ENCODE measurements at places on chromosomes 13 and 19.

DNA sequence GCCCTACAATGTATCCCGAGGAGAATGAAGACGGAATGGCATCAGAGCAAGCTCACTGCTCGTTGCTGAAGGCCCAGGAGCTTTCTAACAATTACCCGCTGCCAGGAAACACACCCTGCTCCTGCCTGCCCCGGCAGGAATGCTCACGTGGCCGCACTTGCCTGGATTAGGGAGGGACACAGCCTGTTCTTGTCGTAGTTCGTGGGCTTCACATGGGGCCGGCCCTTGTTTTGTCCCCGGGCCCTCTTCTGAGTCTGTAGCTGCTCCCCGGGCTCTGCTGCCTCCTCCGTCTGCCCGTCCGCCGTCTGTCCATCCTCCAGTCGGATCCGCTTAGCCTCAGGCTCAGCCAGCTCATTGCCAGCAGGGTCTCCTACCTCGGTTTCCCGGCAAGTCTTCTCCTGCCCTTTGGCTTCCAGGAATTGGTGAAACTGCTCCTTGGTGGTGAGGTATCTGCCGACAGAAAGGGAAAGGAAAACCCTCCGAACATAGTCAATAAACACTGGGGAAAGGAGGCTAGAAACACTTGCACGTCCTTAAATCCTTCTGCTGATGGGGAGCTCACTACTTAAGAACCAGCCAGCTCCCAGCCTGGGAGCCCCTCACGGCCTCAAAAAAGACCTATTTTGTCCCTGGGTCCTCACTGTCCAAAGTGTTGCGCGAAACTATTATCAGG is 941 bp downstream of the DUS3L start:
- no peak for DNase-seq

DNA sequence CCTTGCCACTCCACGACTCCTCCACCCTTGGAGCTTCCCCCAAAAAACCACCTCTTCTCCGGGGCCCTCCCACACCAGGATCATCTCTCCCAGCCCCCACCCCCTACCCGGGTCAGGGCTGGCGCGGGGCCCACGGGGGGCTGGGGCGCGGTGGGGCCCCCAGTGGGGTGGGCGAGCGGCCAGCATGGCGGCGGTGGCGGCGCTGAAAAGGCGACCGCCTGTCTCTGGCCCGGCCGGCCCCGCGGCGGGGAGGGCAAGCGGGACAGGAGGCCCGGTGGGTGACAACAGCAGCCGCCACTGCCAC is 850 bp downstream of the DYRK1B start:
- DNase-seq, result no peak

- no peak for DNase-seq
These were observed 9.9 kb downstream of the STOML3 start for GRCh38 chr13:38980750-38981078.

GRCh38 chr19:9165261-9165660 is 13.5 kb upstream of the OR7D2 start:
- no peak for DNase-seq

DNA sequence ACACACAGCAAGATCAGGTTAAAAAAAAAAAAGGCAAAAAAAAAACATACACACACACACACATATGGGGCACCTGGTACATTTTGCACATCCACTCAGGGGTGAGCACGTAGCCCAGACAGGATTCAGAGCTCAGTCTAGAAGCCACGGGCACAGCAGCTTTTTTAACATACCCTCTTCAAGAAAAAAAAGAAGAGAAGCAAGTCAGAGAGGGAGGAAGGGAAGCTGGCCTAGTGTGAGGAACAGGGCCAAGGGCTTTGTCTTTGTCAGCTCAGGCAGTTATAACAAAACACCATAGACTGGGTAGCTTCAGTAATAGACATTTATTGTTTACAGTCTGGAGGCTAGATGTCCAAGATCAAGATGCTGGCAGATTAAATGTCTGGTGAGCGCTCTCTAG is 2.3 kb upstream of the TPM4 start:
- DNase-seq, result no peak

DNA sequence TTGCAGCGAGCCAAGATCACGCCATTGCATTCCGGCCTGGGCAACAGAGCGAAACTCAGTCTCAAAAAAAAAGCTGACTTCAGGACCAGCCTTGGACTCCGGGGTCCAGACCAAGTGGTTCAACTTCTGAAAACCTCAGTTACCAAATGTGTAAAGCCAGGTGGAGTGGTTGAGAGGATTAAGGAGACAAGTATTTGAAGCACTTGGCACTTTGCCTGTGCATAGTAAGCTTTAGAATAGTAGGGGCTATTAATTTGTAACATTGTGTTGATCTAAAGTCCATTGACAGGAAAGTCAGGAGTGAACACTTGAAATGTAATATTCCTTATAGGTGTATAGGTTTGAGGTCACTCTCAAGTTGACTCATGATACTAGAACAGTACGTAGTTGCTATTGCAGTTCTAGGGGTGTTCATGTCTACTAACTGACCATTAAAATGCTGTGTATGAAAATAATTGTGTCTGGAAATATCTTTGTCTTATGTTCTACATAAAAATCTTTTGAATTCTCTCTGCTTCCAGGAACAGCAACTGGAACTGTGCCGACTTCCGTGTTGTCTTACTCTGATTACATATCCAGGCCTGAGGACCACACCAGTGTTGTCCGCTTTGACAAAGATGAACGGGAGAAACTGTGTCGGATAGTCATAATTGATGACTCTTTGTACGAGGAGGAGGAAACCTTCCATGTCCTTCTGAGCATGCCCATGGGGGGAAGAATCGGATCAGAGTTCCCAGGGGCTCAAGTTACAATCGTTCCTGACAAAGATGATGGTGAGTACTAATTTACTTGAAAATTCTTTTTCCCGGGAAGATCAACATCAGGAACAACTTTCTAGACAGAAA is 97.4 kb downstream of the FREM2 start:
- DNase-seq, result no peak

All from GM03348 (cell line).